ENCODE measurements at places on chromosomes 7 and 10. TPM values are rescaled to one million over a fixed set of nuclear protein-coding genes. Genes with fewer than 3 reads are reported as not detected.

SPDYE17 gene
- total RNA-seq: not detected

KLF6 gene
- 57.0 TPM for total RNA-seq

FAM204A gene
- total RNA-seq: 40.9 TPM

MUC12 gene
- 2.9 TPM for total RNA-seq

GRCh38 chr7:123749537-123749857 lies 694 bp upstream of the WASL start:
- peak overlapping the region; percentile 99 for H3K4me3 ChIP-seq
- no peaks in the 10 kb centered on the region for H3K27me3 ChIP-seq
- H3K4me1 ChIP-seq: peaks cover 2% of the 10 kb centered on the region
- DNase-seq: no peak

DNA sequence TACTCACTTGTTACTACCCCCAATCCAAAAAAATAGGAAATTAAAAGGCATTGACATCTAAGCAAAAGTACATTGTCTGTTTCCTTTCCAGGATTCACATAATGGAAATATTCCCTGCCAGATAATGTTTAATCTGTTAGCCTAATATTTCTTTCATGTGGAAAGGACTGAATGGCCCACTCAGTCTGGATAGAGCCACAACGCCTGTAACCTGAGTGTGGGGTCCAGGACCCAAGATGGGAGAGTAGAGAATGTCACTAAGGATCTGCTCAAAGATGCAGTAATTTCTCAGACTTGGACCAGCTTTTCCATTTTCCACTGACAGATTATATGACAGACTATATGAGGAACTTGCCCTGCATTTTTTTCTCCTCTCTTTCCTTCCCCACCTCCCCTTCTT lies 1088.9 kb downstream of the KCNMA1 start:
- H3K36me3 ChIP-seq: no peaks in the 10 kb centered on the region
- peaks cover 7% of the 10 kb centered on the region for H3K4me1 ChIP-seq
- no peak for DNase-seq
- no peak overlapping the region for H3K4me3 ChIP-seq

GRCh38 chr7:64830926-64831325 lies 36.7 kb downstream of the ZNF138 start:
- no peak overlapping the region for H3K4me3 ChIP-seq
- no peak for DNase-seq
- H3K27me3 ChIP-seq: no peaks in the 10 kb centered on the region
- no peak overlapping the region for H3K27ac ChIP-seq

GRCh38 chr10:110487411-110488331 lies 10.0 kb upstream of the DUSP5 start:
- H3K4me3 ChIP-seq: no peak overlapping the region
- peak; percentile 82 for DNase-seq
- H3K27me3 ChIP-seq: no peaks in the 10 kb centered on the region
- no peaks in the 10 kb centered on the region for H3K36me3 ChIP-seq
- peaks cover 21% of the 10 kb centered on the region for H3K4me1 ChIP-seq

DNA sequence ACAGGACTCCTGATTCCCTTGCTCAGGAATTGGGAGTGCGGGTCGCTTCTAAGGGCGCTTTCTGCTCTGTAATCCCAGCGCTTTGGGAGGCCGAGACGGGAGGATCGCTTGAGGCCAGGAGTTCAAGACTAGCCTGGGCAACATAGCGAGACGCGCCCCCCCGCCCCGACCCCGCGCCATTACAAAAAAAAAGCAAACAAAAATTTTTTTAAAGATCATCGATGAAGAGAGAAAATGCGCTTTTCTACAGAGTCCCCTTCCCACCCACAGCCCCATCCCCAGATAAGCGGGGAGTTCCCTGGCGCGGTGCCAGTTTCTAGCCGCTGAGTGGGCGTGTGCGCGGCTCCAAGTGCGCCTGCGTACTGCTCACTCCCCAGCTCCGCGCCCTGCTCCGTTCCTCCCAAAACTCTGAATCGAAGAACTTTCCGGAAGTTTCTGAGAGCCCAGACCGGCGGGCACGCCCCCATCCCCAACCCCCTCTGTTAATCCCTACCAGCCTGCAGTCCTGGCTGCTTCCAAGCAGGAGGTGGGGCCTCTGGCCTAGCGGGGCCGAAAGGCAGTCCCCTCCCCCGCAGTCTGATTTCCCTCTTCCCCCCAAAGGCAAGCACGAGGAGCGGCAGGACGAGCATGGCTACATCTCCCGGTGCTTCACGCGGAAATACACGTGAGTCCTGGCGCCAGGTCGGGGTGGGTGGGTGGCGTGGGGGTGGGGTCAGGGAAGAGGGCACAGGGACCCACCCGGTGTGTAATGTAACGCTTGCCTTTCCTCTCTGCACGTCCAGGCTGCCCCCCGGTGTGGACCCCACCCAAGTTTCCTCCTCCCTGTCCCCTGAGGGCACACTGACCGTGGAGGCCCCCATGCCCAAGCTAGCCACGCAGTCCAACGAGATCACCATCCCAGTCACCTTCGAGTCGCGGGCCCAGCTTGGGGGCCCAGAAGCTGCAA lies 1.0 kb downstream of the HSPB1 start:
- peak; percentile 98 for DNase-seq
- no peaks in the 10 kb centered on the region for H3K4me1 ChIP-seq
- H3K36me3 ChIP-seq: no peaks in the 10 kb centered on the region
- no peaks in the 10 kb centered on the region for H3K27me3 ChIP-seq
- peak overlapping the region; percentile 87 for H3K27ac ChIP-seq

- no peak overlapping the region for H3K4me3 ChIP-seq
- H3K27me3 ChIP-seq: no peaks in the 10 kb centered on the region
- no peaks in the 10 kb centered on the region for H3K36me3 ChIP-seq
- no peaks in the 10 kb centered on the region for H3K4me1 ChIP-seq
- no peak overlapping the region for H3K27ac ChIP-seq
- no peak for DNase-seq
These were observed 356.8 kb downstream of the CCSER2 start for GRCh38 chr10:84685047-84685660.
